ENCODE measurements at places on chromosomes 6 and 20. TPM values are rescaled to one million over a fixed set of nuclear protein-coding genes. Genes with fewer than 3 reads are reported as not detected.

Gene CLDN20
- 0.77 TPM for polyA plus RNA-seq

Gene FAM217A
- polyA plus RNA-seq = 0.56 TPM

Gene TREM2
- polyA plus RNA-seq = 3.5 TPM

DNA sequence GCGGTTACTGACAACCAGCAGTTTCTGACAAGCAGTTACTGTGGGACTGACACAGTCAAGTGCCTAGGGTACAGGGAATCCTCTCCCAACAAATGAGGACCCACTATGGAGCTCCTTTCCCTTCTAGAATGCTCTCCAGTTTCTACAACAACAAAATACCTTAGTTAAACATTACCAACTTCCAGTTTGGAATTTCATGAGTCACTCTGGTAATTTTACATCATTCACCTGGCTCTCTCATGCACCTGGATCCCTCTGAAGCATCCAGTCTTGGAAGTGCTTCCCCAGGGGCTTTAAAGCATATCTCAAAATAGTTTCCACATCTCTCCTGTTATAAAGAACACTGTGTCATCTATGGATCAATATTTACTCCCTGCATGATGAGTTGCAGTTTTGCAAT lies 286.7 kb upstream of the SPTLC3 start:
- no peak overlapping the region for H3K27ac ChIP-seq
- DNase-seq = no peak
- H3K4me1 ChIP-seq = no peaks in the 10 kb centered on the region
- no peaks in the 10 kb centered on the region for H3K27me3 ChIP-seq

- no peak overlapping the region for H3K4me3 ChIP-seq
- no peaks in the 10 kb centered on the region for H3K27me3 ChIP-seq
- no peak overlapping the region for H3K27ac ChIP-seq
- H3K4me1 ChIP-seq = no peaks in the 10 kb centered on the region
- no peaks in the 10 kb centered on the region for H3K36me3 ChIP-seq
- no peak for DNase-seq
Measured at GRCh38 chr6:88574651-88575050, 388.8 kb downstream of the RNGTT start.

DNA sequence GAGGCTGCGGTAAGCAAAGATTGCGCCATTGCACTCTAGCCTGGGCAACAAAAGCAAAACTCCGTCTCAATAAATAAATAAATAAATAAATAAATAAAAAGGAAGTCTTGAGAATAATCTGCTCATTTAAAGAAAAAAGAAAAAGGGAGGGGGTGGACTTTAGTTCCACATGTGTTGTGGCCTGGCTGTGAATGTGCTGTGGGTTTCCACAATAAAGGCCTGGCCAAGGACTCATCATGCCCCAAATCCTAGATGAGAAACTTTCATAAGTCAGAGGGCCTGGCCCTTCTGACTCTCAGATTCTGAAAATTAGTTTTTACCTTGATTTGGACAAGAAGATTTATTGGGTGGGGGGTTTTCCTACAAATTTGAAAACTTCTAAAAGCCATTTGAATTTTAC lies 48.4 kb downstream of the RIOK1 start:
- no peaks in the 10 kb centered on the region for H3K36me3 ChIP-seq
- no peaks in the 10 kb centered on the region for H3K27me3 ChIP-seq
- no peak for DNase-seq
- no peaks in the 10 kb centered on the region for H3K4me1 ChIP-seq
